ENCODE measurements at places on chromosomes 3 and 15.

GRCh38 chr3:55984626-55985025, 483.6 kb downstream of the ERC2 start:
- no peak for DNase-seq

- DNase-seq: no peak
These were observed 29.0 kb downstream of the CHDH start for GRCh38 chr3:53817211-53817610.

DNA sequence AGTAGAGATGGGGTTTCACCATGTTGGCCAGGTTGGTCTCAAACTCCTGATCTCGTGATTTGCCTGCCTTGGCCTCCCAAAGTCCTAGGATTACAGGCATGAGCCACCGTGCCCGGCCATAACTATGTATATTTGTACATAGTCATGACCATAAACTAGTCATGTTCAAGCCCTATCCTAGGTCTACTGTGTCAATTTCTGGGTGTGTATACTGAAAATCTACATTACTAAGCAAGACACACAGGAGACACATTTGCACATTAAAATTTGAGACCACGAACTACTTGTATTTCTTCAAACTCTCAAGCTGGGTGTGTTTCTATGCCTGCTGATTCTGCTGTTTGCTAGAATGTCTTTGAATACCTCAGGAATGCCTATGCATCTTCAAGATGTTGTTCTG, 451.3 kb upstream of the MCTP2 start:
- DNase-seq: no peak

- no peak for DNase-seq
These were observed 355.5 kb upstream of the SUCLG2 start for GRCh38 chr3:68009900-68010299.
